ENCODE measurements at places on chromosomes 12 and 14.

GRCh38 chr12:109873653-109874052, 6.7 kb downstream of the GLTP start:
- DNase-seq: no peak

DNA sequence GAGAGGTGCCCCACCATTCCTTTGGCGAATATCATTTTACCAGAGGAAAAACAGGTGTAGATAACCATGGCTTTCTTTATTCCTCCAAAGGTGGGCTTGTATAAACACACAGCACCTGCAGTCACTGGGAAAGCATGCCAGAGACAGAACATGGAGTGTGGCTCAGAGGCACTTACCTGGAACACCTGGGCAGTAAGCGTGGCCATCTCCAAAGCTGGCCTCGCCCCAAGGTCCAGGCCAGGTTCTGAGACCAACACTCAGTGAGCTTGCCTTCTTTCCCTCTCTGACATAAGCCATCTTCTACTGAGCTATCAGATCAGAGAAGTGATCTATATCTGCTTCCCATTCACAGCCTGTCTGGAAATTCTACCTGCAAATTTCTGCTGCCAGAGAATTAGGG, 70.5 kb downstream of the NUAK1 start:
- DNase-seq: no peak

DNA sequence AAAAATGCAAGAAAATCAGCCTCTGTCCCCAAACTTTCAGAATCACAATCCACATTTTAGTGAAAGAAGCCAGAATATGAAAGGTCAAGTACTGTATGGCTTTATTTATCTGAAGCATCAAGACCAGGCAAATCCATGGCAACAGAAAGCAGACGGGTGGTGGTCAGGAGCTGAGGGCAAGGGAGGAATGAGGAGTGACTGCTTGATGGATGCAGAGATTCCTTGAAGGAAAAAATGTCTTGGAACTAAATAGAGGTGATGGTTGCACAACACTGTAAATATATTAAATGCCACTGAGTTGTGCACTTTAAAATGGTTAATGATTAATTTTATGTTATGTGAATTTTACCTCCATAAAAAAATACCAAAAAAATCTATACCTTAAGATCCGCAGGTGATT, 165.1 kb downstream of the GXYLT1 start:
- no peak for DNase-seq

- DNase-seq: no peak
Observed at GRCh38 chr14:55370883-55371455, 40.7 kb downstream of the ATG14 start.

DNA sequence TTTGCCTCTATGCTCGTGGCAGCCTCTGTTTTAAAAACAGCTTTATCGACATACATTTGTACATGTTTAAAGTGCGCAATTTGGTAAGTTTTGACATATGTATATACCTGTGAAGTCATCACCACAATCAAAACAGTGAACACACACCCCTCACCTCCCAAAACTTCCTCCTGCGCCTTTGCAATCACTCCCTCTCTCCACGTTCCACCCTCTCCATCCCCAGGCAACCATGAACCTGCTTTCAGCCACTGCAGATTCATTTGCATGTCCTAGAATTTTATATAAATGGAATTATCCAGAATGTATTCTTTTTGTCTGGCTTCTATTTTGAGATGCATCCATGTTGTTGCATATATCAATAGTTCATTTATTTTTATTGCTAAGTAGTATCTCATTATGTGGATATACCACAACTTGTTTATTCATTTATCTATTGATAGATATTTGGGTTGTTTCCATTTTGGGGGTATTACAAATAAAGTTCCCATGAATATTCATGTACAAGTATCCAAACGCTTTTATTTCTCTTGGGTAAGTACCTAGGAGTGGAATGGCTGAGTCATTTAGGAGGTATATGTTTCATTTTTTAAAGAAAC, 15.5 kb upstream of the CHGA start:
- no peak for DNase-seq

- DNase-seq: no peak
Observed at GRCh38 chr14:59282378-59282765, 93.9 kb downstream of the DAAM1 start.

- no peak for DNase-seq
Observed at GRCh38 chr12:127414636-127415035, 852.3 kb upstream of the TMEM132C start.

DNA sequence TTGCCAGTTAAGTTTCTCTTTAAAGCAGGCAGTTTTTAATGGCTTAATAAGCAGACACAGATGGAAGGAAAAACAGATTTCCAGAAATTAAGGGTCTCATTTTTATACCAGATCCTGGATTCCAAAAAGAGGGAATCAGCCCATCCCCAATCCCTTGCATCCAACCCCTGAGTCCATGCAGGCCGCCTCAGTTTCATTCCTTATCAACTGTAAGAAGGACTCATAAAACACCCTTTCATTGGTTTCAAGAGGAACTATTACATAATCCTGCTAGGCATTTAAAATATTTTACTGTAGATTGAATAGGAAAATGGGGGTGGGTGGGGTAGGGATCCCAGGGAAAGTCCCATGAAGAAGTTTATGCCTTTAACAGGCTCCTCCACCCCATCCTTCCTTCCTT, 9.4 kb downstream of the CCDC184 start:
- no peak for DNase-seq

GRCh38 chr12:120048263-120048662, 59.2 kb downstream of the BICDL1 start:
- no peak for DNase-seq

DNA sequence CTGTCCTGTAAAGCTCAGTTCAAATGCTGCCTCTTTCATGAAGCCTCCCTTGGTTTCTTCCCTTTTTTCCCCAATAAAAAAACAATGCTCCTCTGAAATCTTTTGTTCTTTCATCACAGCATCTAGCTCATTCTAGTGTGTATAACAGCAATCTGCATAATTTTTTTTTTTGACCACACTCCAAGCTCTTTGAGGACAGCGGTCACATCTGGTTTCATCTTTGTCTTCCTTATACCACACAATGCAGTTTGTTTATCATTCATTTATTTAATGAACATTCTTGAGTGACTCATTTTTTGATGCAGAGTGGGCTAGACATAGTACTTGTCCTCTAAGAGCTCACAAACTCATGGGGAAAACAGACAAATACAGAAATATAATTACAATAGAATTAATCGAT, 7.3 kb downstream of the GNG2 start:
- no peak for DNase-seq

GRCh38 chr12:123801573-123802178, 39.6 kb downstream of the DNAH10 start:
- no peak for DNase-seq

DNA sequence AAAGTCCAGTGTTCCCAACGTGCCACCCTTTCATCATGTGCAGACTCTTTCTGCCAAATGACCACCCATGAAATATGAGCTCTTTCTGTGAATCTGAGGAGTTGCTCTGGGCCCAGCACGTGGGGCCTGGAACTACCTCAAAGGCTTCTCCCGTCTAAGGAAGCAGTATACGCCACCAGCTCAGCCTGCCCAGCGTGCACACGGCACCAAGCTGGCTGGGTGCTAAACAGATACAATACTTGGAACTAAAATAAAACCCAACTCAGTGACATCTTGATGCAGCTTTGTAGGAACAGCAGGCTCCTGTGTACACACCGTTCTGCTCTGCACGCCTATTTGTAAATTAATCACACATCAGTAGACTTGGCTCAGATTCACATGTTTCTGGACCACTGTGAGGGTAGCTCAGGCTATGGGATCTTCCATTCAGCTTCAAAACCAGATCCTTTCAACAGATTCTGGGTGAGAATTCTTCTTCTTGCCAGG, 74.8 kb downstream of the ARL6IP4 start:
- no peak for DNase-seq
